Fibroblast of skin of scalp (primary cell): ENCODE measurements at places on chromosomes 6 and 20.

GRCh38 chr6:81753711-81754577, 1.5 kb upstream of the TENT5A start:
- DNase-seq: peak; percentile 76

DNA sequence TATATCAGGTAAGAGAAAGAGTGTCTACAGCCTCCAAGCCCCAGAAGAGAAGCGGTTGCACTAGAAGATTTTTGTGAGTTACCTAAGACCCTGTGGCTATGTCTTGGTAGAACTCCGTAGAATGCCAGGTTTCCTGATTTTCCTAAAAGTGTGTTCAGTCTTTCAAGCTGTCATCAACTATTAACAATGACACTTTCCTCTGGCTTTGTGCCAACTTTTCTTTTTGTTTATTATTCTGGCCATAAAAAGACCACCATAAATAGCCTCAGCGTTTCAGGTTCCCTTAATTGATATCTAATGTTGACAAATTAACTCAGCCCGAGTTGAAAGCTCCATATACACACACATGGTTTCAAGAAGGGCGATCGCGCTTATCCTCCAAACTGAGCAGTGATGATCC, 1.2 kb downstream of the PAK5 start:
- DNase-seq: no peak

DNA sequence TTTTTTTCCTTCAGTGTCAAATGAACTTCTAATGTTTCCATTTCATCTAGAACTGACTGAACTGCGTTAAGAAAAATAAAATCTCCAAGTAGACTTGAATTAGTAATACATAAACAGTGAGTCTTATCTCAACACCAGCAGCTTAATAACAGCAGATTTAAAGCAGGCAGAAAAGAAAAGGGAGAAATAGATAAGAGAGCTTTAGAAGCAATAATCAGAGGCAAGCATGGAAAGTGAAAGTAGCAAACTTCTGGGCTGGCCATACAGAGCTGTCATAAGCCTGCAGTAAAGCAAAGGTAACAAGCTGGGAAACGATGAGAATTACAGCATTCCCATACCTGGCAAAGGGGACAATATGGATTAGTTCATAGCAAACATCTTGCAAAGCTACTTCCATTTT, 16.9 kb upstream of the ANGPT4 start:
- no peak for DNase-seq

- no peak for DNase-seq
These were observed 26.6 kb downstream of the PYGB start for GRCh38 chr20:25274481-25274880.

DNA sequence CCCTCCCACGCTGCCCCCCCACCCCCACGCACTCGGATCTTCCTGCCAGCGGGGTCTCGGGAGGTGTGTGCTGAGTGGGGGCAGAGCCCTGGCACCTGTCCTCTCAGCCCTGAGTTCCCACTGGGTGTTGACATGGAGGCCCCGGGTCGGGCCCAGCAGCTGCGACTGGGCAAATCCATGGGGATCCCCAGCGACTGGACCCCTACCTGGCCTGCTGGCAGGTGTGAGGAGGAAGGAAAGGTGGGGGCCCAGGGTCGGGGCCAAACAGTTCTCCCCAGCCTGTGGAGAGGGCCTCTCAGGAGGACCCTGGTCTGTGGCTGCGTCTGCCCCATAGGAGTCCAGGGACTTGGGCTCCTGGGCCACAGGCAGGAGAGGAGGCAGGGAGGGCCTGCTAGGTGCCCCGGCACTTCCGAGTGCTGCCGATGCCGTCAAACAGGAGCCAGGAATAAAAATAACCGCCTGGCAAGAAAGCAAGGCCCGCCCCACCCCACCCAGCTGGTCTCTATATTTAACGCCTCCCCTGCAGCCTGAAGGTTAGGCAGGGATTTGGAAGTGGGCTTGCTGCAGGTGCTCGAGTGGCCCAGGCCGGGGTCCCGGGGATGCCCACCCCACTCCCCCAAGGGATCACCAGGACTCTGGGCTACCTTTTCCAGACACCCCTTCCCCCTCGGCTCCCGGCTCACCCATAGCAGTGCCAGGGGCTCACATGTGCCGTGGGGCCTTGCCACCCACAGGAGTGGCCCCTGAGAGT, 1.4 kb upstream of the EEF1A2 start:
- DNase-seq: no peak

- DNase-seq: no peak
These were observed 326.6 kb downstream of the NRN1 start for GRCh38 chr6:5680095-5680494.
